Smooth muscle cell of the coronary artery (primary cell): ENCODE measurements at places on chromosomes 13 and 19. TPM values are rescaled to one million over a fixed set of nuclear protein-coding genes. Genes with fewer than 3 reads are reported as not detected.

The PEPD gene
- 69.5 and 108 TPM in 2 replicates for total RNA-seq

The C5AR1 gene
- total RNA-seq, result 0.08 TPM in 1 of 2 replicates, not detected in the other

The TCF3 gene
- 58.5 and 79.1 TPM in 2 replicates for total RNA-seq

The FCER2 gene
- not detected in 2 replicates for total RNA-seq

The CRX gene
- not detected in 2 replicates for total RNA-seq

The PCDH9 gene
- total RNA-seq, result 3.2 and 15.6 TPM in 2 replicates

The SPACA4 gene
- total RNA-seq, result not detected in 2 replicates

The IGSF23 gene
- 0.08 TPM in 1 of 2 replicates, not detected in the other for total RNA-seq

The CALM3 gene
- total RNA-seq, result 145 and 560 TPM in 2 replicates

The UBE2L5 gene
- 0.08 TPM in 1 of 2 replicates, not detected in the other for total RNA-seq

The TLE5 gene
- total RNA-seq, result 160 and 167 TPM in 2 replicates

The DHPS gene
- 57.6 and 65.5 TPM in 2 replicates for total RNA-seq

The HIPK4 gene
- under 0.01 and 0.08 TPM in 2 replicates for total RNA-seq

The ERVK3-1 gene
- total RNA-seq, result 25.6 and 28.2 TPM in 2 replicates
